ENCODE measurements at places on chromosomes 2 and 18.

GRCh38 chr18:75427603-75428002 lies at the start of gene SMIM21:
Gene SMIM21 (minus strand): TSS chr18:75427703. CDS start chr18:75427563, 140 bp downstream.
- DNase-seq, result no peak

- no peak for DNase-seq
These were observed 13.4 kb upstream of the B3GNT7 start for GRCh38 chr2:231382116-231382515.

GRCh38 chr18:62710417-62710816 lies 4.9 kb upstream of the PHLPP1 start:
- DNase-seq, result no peak

- no peak for DNase-seq
These were observed 71.4 kb downstream of the HDAC4 start for GRCh38 chr2:239329284-239329971.

GRCh38 chr2:107932979-107933378 lies 53.3 kb upstream of the SLC5A7 start:
- DNase-seq, result no peak

DNA sequence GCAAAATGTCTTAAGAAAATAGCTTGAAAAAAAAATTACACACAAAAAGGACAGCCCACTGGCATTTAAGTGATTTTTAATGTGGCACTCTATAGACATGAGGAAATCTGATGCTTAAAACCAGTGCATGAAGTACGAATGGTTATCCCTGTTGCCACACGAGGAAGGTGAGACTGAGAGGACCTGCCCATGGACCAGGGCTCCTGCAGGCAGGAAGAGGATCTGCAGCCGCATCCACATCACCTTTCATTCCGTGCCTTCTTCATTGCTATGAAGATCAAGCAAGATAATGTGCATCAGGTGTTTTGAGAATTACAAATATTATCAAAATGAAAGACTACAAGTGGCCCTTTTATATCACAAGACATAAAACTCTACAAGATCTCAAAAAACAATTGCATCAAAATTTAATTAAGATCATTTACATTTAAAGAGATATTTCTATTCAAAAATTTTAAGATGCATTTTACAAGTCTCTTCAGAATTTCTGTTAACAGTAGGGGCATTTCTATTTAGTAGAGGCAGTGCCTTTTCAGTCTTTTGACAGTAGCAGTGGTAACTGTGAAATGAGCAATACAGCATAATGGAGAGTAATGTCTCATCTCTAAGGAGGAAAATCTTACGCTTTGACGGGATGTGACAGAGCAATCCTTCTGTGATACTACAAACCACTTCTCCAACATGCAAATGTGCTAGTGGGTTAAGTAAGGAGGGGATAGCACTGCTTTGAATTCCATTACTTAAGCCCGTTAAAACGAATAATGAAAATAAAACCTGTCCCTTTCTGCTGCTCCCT lies 83.4 kb downstream of the SLC5A7 start:
- no peak for DNase-seq

GRCh38 chr2:13089971-13090370 lies 373.2 kb downstream of the TRIB2 start:
- DNase-seq, result no peak

- no peak for DNase-seq
These were observed 335.5 kb upstream of the NT5C1B start for GRCh38 chr2:18924886-18925285.

DNA sequence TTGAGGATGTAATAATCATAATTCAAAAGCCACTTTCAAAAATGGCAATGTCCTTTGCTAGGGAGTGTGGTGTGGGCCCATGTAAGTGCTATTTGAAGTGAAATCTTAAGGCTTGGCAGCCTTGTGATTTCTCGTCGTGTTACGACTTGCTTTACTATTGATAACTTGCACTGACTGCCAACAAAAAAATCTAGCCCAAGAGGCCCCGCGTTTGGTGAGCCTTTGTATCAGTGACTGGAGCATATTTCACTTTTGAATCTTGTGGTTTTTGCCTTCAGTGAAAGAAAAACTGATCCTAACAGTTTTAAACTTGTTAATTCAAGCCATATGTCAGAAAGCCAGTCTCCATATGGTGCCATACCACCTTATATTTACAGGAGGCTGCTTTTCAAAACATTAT lies 248.0 kb downstream of the TMEM182 start:
- no peak for DNase-seq

- DNase-seq, result no peak
These were observed 86.6 kb upstream of the APCDD1 start for GRCh38 chr18:10367836-10368235.

GRCh38 chr18:73638709-73639108 lies 508.9 kb downstream of the FBXO15 start:
- no peak for DNase-seq

- no peak for DNase-seq
These were observed 19.9 kb downstream of the KCNG2 start for GRCh38 chr18:79817607-79817998.

DNA sequence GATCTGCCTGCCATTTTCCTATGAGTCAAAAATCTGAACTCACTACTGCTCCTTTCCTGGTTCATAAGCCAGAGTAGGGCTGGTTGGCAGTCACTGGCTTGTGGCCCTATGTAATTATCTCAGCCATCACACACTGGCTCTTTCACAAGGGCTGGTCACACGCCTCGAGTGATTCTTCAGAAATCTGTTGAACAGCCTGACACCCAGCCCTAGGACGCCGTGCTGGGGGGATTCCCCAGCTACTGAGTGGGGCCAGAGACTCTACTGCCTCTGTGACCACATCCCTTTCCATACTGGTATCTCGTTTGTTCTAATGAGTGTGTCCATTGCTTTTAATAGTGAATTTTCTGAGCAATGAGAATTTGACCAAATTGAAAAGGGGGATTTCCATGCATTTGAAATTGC lies 45.8 kb upstream of the RBM44 start:
- no peak for DNase-seq

DNA sequence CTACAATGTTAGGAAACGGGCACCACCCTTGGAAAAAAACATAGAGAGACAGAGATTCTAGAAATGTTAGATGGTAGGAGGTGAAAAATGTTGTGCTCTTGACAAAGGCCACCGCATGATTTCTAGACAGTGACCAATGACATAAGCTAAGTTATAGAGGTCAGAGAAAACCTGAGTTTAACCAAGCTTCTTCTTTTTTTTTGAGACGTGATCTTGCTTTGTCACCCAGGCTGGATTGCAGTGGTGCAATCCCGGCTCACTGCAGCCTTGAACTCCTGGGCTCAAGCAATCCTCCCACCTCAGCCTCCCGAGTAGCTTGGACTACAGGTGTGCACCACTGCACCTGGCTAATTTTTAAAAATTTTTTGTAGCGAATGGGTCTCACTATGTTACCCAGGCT lies 13.0 kb downstream of the FER1L5 start:
- DNase-seq, result no peak

GRCh38 chr2:88919087-88919738 lies 227.7 kb downstream of the RPIA start:
- no peak for DNase-seq

DNA sequence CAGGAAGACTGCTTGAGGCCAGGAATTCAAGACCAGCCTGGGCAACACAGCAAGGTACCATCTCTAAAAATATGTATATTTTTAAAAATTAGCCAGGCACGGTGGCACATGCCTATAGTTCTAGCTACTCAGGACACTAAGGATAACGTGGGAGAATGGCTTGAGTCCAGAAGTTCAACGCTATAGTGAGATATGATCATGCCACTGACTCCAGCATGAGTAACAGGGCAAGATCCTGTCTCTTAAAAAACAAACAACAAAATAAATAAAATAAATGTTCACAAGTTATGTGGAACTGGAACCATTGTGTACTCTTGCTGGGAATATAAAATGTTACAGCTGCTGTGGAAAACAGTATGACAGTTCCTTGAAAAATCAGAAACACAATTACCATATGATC lies 47.2 kb downstream of the USP34 start:
- DNase-seq, result no peak

All from stimulated activated CD8-positive, alpha-beta memory T cell treated with anti-CD3 and anti-CD28 coated beads, Interleukin-4, amount 100 ng/mL, for 1 hour (primary cell).